GM19239 (cell line): ENCODE measurements at places on chromosomes 5 and 9.

GRCh38 chr9:131727795-131728545 is 11.9 kb downstream of the RAPGEF1 start:
- no peak for DNase-seq

- DNase-seq: no peak
These were observed 47.8 kb downstream of the WDR41 start for GRCh38 chr5:77444356-77444755.

DNA sequence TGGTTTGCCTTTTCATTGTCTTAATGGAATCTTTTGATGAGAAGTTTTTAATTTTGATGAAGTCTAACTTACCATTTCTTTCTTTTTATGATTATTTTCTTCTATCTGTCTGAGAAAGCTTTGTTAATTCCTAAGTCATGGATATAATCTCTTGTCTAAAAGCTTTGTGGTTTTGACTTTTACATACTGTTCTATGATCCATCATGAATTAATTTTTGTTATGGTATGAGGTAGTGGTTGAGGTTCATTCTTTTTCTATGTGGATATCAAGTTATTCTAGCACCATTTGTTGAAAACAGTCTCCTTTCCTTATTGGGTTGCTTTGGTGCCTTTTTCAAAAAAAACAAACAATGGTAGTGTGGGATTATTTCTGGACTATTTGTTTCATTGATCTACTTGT is 20.4 kb downstream of the FBXO10 start:
- no peak for DNase-seq

DNA sequence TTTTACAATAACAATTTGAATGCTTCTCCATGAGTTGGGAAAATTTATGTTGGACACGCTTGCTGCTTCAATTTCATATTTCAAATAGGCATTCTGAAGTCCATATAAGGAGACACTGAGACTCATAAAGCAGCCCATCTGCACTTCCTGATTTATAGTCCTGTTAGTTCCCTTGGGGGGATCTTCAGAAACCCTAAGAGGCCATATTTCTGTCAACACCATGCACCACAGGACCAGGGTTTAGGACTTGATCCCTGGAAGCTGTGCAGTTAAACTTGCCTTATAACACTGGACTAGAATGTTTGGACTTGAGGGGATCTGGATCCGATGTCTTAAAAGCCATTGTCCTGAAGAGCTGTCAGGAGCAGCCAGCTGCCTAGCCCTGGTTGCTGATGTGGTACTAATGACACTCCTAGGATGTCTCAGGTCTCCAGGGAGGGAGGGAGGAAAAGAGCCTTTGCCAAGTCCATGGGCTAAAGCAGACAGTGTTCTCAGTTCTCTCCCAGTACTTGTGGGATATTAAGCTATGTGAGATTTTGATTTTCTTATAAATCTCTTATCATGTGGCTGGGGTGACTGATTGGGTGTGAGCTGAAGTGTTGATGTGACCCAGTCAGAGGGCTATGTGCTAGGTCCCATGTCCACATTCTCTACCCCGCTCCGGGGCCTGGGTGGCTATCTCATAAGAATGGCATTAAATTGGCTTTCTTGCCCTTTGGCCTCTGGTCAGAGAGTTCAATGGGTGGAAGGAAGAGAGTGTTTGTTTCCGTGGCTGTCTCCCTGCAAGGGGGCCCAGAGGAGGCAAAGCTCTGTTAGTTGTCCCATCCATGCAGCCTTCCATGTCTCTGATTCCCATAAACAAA is 399.8 kb downstream of the OSTF1 start:
- no peak for DNase-seq

GRCh38 chr9:20722221-20722620 is 38.2 kb downstream of the FOCAD start:
- DNase-seq: no peak

GRCh38 chr5:170591054-170591453 is 87.2 kb downstream of the KCNIP1 start:
- no peak for DNase-seq

DNA sequence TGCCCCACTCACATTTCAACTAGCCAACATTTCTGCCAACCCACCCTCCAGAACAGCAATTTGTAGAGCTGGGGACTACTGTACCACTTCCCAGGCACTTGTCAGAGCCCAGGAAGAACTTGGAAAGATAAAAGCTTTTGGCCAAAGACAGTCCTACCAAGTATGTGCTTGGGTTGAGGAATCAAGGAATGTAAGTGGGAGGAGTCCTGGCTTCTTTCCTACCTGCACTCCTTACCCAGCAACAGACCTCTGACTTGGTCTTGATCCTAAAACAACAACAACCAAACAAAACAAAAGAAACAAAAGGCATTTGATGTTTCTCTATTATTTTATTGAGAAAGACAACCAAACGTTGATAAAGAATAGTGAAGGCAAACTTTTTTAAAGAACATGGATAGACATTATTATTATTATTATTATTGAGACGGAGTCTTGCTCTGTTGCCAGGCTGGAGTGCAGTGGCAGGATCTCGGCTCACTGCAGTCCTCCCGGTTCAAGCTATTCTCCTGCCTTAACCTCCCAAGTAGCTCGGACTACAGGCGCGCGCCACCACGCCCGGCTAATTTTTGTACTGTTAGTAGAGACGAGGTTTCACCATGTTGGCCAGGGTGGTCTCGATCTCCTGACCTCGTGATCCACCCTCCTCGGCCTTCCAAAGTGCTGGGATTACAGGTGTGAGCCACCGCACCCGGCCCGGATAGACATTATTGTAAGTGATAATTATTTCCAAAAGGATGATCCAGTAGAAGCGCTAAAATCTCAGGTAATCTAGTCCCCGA is 33.5 kb downstream of the ANXA2R start:
- no peak for DNase-seq

DNA sequence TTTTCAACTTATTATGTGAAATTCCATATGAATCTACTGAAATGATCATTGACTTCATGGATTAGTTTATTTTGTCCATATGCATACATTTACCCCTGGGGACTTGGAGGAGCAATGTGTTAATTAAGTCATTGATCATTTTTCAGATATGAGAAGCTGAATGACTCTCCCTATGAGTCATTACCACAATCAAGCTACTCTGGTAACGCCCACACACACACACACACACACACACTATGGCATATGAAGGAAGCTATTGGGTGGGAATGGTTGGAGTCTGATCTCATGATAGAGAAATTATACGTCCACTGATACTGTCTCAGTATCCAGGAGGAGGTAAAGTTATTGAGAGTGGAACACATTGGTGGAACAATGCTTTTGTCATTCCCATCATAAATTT is 528.9 kb downstream of the AGTPBP1 start:
- no peak for DNase-seq

- no peak for DNase-seq
These were observed 290.5 kb upstream of the TAS2R1 start for GRCh38 chr5:9920697-9921096.

DNA sequence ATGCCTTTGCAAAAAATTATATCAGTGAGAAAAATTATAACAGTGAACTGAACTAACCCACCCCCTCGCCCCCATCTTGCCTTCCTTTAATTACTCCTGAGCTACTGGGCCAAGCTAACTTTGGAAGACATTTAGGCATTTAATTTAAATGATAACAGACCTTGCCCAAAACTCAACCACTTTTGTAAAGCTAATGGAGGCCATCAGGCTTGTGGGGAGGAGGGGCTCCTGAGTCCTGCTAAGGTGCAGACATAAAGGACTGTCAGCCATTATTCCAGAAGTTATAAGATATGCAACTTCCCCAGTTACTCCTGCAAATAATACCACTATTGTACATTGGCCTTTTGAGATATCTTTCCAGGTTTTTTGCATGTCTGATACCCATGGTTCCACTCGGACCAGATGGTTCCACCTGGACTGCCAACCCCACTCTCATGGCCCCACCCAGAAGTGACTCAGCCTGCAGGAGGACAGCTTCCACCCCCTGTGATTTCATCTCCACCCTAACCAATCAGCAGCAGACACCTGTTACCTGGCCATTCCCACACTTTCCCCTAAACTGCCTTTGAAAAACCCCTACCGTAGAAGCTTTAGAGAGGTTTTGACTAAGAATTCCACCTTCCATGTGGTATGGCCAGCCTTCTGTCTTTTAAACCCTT is 805.4 kb upstream of the CDH6 start:
- DNase-seq: no peak

DNA sequence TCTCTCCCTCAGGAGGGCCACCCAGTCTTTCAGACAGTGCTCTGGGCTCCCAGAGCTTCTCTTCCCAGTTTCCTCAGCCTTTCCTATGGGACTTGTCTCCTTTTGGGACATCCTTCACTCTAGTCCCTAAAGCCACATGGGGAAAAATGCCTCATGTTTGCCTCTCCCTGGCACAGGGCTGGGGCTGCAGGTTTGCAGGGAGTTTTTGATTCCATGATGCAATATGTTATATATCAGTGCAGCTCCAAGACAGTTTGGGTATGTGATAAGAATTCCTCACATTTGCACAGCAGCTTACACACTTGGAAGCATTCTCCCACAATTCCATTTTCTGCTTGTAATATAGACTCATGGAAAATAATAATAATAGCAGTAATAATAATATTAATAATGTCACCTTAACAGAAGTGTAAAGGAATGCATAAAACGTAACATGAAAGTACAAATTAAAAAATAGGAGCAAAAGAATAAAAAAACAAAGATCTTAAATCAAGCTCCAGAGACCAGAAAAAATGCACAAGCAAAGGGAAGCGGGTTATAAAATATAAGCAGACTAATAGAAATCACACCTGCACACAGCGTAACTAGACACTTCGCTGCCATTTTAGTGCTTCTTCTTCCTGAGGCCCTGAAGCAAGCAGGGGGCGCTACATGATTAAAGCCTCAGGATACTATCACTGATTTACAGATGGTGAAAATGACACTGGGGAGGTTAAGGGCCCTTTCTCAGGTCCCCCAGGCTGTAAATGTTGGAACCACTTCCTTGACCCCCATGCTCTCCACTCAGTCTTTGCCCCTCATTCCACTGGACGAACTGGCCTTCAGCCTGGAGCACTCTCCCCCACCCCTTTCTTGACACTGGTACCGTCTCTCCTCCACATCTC is 70.0 kb upstream of the IL17B start:
- DNase-seq: no peak

DNA sequence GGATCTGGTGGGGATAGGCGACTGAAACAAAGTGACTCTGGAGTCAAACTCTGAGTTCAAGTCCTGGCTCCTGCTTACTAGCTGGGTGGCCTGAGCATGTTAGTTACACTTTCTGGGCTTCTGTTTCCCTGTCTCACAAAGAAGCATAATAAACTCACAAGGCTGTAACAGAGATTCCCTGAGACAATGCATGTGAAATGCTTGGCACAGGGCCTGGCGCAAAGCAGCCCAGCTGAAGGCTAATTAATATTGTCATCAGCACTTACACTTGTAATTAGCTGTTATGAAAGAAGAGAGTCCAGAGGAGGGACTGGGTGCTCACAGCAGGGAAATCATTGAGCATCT is 64.1 kb upstream of the SPOCK1 start:
- DNase-seq: no peak

DNA sequence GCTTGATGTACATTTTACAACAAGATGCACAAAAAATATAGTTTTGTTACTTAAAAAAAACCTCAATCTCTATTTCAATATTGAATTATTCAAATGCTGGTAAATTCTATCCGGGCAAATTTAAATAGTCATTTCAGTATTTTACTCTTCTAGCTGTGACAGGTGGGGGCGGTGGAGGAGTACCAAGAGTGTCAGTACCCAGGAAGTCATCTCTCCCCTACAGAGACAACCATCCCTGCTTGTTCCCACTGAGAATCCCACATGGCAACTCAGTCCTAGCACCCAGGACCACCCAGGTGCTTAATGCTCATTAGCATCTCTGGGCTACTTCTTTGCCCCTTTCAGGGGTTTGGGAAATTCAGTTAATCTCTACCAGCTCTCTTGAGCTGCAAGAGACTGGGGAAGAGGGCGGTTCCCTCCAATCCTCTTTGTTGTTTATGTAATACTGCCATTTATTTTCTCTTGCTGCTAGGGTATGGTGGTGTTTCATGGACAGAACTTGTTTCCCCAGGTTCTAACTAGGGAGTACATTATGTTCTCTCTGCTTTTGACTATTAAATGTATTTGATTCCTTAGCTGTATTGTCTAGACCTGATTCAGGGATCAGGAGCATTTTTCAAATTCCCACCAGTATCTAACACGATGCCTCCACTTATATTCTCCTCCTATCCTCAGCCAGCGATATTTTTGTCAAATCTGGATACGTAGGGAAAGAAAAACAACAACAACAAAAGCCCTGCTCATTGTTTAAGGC is 122.5 kb downstream of the CDH18 start:
- no peak for DNase-seq

- no peak for DNase-seq
These were observed 41.4 kb downstream of the PUM3 start for GRCh38 chr9:2802494-2802921.

DNA sequence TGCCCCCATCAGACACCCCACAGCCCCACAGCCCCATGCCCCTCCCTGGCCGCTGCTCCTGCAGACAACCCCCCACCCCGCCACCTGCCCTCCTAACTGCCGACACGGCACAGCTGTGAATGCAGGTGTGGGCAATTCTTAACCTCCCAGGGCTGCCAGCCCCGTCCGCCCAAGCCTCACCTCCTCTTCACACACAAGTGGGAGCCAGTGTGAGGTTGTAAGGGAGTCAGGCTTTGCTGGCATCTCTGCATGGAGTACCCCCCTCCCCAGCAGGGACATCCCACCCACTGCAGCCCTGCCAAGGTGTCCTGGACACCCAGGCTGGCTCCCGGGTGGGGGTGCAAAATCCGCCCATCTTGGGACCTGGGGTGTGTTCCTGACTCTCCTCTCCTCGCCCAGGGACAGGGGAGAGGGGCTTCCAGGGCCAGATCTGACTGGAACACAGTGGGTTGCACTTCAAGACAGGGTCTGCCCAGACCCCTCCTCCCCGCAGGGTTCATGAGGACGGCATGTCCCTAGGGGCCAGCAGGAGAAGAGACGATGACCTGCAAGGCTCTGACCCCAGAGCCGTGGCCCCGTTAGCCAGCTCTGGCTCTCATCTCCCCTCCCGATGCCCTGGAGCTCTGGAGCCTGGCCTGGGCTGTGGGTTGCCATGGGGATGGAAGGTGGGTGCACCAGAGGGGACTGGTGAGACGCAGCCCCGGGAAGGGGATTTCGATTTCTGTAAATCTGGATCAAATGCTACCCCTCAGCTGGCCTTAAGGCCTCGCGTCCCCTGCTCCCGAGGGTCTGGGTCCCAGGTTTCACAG is 34.4 kb downstream of the SARDH start:
- DNase-seq: no peak

GRCh38 chr5:15501091-15501791 is 1.3 kb downstream of the FBXL7 start:
- DNase-seq: no peak

GRCh38 chr5:129696636-129697035 is 51.3 kb upstream of the MINAR2 start:
- no peak for DNase-seq

GRCh38 chr5:150542933-150543445 is 35.1 kb downstream of the NDST1 start:
- no peak for DNase-seq

GRCh38 chr9:113568081-113568435 is 104.5 kb downstream of the RGS3 start:
- no peak for DNase-seq

DNA sequence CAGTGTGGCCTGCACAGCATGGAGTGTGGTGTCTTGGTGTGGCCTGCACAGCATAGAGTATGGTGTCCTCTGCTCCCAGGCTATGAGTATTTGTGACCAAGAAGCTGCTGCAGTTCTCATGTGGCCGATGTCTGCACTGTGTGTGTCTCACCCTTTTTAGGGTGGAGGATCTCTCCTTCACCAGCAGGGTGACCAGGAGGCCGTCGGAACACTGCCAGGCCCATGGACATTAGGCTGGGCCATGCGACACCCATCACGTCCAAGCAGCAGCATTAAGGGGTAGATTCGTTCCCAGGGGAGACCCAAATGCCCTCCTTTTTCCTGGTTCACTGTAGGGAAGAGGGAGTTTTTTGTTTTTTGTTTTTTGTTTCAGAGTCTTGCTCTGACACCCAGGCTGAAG is 115.3 kb upstream of the SPIN1 start:
- DNase-seq: no peak
